ENCODE measurements at places on chromosomes 3 and 15.

DNA sequence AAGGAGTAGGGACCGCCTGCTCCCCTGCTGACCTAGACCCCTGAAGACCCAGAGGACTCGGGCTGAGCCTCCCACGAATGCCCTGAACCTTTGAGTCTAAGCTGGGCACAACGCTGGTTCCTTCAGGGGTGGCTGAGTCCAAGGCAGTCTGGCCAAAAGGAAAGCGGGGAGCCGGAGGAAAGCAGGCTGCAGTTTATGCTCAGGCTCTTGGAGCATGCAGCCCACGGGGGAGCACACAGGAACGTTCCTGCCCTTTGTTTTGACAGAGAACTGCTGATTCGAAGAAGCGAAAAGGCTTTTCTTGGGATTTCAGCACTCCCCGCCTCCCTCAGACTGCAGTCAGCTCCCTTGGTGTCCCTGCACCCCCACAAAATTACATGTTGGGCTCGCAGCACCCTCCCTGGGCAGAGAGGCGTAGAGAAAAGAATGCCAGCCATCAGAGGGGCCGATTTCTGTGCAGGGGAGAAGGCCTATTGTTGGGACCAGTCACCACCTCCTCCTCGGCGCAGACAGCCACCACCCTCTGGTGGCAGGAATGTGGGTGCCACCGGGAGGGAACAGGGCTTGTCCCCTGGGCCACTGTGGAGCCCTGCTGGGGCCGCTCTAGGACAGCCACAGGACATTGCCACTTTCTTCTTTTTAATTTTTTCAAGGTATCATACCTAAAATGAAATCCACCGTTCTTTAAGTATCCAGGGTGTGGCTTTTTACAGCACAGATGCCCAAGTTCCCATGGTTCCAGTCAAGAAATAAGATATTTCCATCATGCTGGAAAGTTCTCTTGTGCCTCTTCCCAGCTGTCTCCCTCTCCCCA is 72.2 kb downstream of the SMAD6 start:
- DNase-seq, result peak; percentile 88

GRCh38 chr3:188627652-188628051 is 473.7 kb downstream of the LPP start:
- no peak for DNase-seq

DNA sequence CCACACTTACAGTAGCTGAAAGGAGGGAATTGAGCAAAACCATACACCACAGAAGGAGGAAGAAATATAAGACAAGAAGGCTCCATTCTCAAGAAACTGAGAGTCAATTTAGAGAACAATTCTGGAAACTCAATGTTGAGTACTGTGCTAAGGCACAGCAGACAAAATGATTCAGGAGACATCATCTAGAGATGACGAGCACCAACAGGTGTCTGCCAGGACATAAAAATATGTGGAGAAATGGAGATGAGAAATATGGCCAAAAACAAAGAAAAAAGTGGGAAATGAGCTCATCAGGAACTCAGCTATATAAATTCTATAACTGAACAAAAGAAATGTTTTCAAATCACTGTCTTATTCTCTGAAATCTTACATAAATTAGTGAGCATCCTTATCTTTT is 343.7 kb downstream of the ERC2 start:
- DNase-seq, result no peak

DNA sequence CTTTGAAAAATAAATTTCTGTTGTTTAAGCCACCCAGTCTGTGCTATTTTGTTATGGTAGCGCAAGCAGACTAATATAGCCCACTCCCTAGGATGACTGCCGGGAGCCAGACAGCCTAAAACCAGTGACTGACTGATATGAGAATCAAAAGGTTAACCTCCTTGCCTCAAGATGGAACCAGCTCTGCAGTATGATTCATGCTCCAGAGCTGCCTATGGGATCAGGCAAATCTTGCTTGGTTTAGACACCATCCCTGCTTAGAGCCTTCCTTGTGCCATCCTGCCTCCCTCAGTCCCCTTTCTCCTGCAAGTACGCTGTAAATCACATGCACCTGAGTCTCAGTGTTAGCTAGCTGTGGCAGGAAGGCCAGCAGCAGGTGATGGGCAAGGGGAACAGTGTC is 39.3 kb downstream of the TRANK1 start:
- DNase-seq, result no peak

DNA sequence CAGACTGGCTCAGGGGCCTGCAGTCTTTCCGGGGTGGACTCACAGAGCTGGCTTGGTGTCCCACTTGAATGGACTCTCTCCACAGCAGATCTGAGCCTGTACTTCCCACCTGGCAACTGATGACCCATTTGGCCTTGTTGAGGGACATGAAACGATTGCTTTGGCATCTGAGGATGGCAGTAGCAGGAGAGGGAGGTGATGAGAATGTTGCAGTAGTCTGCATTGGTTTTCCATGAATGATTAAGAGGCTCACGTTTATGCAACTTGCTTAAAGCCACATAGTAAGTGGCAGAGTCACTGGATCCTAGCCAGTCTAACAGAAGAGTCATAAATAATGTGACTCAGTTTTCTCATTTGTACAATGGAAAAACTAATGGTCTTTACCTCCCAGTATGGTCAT is 21.9 kb downstream of the IL20RB start:
- no peak for DNase-seq

DNA sequence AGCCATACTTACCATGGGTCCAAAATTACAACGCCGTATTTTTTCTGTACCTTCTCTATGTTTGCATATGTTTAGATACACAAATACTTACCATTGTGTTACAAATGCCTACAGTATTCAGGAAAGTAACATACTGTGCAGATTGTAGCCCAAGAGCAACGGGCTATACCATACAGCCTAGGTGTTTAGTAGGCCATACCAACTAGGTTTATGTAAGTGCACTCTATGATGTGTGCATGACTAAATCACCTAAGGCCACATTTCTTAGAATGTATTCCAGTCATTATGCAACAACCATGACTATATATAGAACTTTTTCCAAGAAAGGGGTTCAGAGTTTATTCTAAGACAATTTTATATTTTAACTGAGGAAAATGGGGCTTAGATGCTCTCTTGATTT is 411.7 kb downstream of the MAGI1 start:
- no peak for DNase-seq

- peak; percentile 91 for DNase-seq
These were observed 959 bp downstream of the ZNF592 start for GRCh38 chr15:84749111-84749991.

DNA sequence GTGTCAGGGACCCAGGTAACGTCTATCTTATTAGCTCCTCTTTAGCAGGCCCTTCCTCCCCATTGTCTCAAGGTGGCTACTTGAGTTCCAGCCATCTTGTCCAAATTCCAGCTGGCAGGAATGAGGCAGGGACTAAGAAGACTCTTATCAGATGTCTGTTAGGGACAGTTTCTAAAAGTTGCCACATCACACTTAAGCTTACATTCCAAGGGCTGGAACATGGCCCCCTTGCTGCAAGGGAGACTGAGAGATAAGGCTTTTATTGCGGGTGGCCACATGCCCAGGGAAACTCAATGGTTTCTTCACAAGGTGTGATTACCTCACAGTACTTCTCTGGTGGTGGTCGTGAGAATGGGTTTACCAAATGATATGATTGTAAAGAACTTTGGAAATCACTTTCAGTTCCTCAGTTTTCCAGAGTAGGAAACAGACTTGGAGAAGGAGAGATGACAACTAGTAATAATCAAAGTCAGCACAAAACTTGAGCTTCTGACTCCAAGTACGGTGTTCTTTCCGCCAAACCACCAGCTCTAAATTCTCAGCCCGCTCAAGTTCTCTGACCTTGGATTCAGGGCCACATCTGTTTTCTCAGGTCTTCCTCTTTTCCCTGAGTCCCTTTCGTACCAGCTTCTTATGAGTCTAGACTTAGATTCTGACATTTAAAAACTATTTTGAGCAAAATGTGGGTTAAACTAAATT is 14.2 kb downstream of the PDIA5 start:
- no peak for DNase-seq

GRCh38 chr3:9293076-9293475 is 43.6 kb upstream of the SRGAP3 start:
- DNase-seq, result no peak

GRCh38 chr3:113287111-113287802 is 75.9 kb downstream of the BOC start:
- no peak for DNase-seq

DNA sequence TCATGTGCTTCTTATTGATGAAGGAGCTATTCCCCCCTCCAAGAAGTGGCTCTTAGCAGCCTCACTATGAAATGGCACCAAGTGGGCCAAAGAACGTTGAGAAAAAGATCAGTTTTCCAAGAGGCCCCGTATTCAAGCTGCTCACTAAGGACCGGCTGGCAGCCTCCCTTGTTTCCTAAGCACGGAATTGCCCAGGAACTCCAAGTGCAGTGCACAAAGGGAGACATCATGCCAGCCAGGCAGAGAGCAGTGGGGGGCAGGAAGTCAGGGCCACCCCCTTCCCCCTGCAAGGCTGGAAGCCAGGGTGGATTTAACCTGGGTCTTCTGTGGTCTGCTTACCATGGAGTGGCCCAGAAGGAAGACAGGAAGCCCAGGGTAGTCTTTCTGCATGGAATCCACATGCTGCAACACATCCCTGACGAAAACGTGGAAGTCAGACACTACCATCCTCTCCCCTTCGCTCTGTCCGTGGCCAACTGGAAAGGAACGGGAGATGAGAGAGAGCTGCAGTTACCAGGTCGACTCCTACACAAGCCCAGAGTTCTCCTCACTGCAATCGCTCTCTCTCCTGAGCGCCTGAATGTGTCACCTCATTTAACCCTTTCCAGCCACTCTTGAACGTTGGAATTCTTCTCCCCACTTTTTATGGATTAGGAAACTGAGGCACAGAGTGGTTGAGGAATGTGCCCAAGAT is 49.5 kb downstream of the ABTB1 start:
- DNase-seq, result no peak

GRCh38 chr3:73214846-73215245 is 153.4 kb downstream of the EBLN2 start:
- no peak for DNase-seq

- no peak for DNase-seq
These were observed 54.1 kb downstream of the SRGAP3 start for GRCh38 chr3:9195390-9195789.

DNA sequence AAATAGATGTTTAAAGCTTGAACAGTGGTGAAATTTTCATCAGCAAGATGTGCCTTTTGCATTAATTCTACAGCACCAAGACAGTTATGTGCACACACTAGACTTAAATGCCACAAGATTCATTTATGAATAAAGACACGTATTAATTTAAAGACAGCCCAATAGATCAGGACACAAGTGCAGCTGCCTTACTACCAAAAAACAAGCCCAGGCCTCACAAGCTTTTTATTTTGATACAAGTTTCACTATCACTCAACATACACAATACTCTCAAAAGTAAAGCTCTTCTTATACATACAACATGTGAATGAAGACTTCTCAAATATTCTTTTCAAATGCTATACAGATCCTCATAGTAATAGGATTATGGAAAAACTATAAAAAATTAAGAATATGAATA is 2.4 kb downstream of the ACAP2 start:
- DNase-seq, result no peak

GRCh38 chr3:81029861-81030260 is 731.6 kb downstream of the GBE1 start:
- no peak for DNase-seq

- DNase-seq, result no peak
These were observed 49.9 kb downstream of the MME start for GRCh38 chr3:155130001-155130400.

DNA sequence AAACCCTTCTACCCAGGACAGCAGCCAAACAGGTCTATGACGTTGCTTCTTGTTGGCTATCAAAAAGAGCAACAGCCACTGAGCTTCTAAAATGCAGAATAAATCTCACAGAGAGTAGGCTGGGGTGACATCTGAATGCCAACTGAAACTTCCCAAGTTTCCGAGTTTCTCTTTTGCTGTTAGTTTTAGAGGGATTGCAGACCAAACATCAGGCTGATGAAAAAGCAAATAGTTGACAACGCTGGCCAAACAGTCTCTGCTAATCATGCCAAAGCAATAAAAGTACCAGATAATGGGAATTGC is 670 bp upstream of the CBLB start:
- no peak for DNase-seq

- no peak for DNase-seq
These were observed 9.3 kb downstream of the PLXNB1 start for GRCh38 chr3:48420561-48420960.

GRCh38 chr15:101437209-101437608 is 52.3 kb downstream of the PCSK6 start:
- no peak for DNase-seq

- peak; percentile 62 for DNase-seq
These were observed 817 bp downstream of the USP3 start for GRCh38 chr15:63504979-63505841.

DNA sequence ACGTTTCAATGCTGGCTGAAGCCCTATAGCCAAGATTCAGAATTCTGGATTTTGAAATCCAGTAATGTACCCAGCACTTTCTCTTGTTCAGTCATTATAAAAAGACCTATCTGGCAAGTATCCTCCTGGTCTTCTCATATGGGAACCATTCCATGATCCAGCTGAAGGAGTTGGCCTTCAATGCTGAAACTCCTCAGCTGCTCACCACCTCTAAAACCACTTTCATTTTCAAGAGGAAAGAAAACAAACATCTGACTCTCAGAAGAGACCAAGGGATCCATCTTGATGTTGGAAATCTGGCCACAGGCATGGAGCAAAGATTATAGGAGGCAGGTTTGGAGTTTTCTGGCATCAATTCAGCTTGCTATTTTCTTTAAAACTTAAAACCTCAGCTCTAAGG is 235.4 kb downstream of the FMN1 start:
- DNase-seq, result no peak

GRCh38 chr3:196694202-196694638 is 17.8 kb downstream of the CEP19 start:
- DNase-seq, result no peak

Measured in WERI-Rb-1 (cell line).